ENCODE measurements at places on chromosomes 5 and 9.

DNA sequence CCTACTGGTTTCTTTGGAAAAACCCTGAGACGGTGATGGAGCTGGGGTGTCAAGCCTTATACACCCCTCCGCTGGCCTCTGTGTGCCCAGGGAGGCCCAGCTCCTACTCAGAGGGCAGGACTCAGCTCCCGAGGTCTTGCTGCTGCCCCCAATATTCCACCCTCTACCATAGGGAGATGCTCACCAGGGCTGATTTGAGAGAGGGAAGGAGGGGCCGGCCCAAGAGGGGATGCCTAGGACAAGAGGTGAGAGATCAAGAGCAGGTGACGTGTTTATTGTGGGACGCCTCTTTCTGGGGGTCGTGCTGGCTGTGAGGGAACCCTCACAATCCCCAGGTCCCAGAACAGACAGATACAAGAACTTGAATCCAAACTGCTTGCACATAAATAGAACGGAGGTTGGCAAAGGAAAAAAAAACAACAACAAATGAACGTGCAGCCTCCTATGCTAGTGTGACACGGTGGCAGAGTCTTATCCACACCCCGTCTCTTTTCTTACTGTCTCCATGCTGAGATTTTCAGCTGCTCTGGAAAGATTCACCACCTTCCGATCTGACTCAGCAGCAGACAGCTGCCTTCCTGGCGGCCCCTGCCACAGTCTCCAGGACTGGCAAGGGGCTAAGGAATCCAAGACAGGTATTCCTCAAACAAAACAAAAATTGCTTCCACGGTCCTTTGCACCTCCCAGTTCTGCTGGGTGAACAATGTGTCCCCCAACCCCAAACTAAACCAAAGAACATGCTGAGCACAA lies 22.3 kb downstream of the FABP6 start:
- DNase-seq: no peak

DNA sequence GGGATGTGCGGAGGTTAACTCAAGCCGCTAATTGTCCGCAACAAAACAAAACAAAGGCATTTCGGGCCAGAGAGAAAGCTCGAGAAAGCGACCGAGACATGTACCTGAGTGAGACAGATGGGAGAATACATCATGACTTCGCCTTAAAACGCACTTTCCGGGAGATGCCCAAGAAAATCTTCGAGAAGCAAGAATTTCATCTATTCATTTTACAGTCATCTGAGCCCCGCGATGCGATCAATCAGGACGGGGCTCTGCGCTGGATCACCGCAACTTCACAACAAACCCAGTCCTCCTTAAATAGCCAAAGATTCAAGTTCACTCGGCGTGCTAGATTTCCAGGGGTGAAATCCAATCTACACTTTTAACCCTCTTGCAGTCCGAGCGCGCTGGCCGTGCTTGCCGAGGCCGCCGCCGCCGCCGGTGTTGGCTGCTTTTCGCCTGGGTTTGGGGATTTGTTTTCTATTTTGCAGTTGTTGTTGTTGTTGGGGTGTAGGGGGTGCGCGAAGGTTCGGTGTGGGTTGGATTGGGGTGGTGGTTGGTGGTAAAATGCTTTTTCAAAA lies 482 bp downstream of the NFIB start:
- DNase-seq: peak; percentile 48

DNA sequence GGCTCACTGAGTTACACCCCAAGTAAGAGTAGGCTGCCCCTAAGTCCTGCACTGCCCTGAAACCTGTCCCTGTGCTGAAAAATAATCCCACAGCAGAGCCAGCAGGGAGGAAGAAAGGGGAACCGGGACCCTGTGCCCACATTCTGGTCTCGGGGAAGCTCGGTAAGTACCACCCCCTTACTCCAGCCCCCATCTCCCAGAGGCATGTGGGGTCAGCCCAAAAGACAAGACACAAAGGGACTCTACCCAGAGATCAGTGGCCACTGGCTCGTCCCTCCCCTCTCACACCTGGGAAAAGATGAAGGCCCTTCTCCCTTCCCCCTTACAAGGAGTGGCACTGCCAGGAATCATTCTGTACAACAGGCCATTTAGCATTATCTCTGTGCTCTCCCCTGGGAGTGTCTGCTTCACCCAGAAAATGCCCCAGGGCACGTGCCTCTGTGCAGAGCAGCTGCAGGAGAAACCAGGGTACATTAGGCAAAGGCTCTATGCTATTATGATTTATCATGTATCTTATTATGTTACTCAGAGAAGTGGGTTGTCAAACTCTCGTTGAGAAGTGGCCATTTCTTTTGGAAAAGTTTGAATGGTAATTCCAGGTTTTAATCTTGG lies 71.3 kb downstream of the NDFIP1 start:
- DNase-seq: no peak

- DNase-seq: peak; percentile 70
These were observed 19.5 kb downstream of the TTC33 start for GRCh38 chr5:40736103-40736875.

DNA sequence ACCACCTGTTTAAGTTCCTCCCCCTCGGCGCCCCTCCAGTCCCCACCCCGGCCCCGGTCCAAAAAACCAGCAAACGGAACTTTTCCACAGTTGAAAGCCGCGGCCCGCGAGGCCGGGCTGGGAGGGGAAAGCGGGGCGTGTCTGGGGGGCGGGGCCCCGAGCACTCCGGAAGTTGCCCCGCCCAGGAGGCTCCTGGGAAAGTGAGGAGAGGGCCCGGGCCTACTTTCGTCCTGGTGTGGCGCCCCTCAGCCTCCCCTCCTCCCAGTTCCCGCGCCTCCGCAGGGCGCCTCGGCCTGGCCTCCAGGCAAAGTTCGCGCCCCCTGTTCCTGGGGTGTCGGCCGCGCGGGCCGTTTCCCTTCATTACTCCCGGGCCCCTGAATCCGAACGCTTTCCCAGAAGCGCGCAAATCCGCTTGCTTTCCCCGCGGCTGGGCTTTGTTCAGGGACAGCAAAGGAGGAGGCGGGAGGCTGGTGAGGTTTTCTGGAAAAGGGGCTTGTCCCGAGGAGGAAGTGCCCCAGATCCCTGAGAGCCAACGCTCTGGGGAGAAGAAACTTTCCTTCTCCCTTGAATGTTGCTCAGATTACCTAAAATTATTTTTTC lies 4.5 kb upstream of the DMRT3 start:
- no peak for DNase-seq

DNA sequence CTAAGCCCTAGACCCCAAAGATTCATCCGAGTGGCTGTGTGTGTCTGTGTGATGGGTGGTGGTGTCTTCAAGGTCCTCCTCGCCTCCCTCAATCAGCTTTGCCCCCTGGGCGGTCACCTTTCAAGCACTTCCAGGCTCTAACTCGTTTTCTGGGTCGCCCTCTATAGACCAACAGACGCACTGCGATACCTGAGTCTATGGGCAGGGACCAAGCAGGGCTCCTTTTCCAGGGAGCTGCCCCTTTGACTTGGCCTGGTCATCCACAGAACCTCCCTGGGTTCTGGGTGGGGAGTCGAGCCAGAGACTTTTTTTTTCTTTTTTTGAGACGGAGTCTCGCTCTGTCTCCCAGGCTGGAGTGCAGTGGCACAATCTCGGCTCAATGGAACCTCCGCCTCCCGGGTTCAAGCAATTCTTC lies 1.1 kb downstream of the SLC27A4 start:
- peak; percentile 77 for DNase-seq

GRCh38 chr9:132663117-132663516 lies 6.7 kb downstream of the DDX31 start:
- no peak for DNase-seq

DNA sequence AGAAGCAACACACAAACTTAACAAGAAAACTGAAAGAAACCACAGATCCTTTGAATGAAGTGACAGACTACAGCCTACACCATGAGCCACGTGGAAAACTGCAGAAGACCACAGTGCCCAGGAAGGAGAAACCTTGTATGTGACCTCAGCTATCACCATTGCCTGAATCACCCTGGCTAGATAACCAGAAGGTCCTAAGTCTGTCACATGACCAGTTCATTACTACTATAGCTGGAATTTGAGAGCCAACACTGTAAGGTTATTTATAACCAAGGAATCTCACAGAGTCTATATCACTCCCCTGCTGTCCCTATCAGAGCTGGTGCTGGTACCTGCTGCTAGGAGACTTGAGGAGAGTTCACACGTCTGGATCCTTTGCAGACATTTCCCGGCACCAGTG lies 90.3 kb upstream of the FBXL17 start:
- no peak for DNase-seq

DNA sequence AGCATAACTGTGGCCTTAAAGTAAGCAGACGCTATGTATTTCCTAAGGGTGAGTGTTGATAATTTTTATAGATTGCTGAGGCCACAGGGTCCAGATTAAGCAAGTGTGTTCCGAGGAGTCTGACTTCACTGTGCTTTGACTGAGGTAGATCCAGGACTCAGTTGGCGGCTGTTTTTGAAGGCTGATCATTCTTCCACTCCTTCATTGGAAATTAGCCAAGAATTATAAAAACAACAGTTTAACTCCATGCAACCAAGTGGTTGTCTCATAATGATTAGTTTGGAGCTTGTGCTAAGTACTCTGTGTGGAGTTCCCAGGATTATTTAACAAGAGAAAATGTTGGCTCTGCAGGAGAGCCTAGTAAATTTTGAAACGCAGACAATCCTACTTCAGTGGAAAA lies 19.1 kb downstream of the IQGAP2 start:
- DNase-seq: no peak

- peak; percentile 75 for DNase-seq
These were observed 548.9 kb downstream of the BNC2 start for GRCh38 chr9:16321461-16322119.

DNA sequence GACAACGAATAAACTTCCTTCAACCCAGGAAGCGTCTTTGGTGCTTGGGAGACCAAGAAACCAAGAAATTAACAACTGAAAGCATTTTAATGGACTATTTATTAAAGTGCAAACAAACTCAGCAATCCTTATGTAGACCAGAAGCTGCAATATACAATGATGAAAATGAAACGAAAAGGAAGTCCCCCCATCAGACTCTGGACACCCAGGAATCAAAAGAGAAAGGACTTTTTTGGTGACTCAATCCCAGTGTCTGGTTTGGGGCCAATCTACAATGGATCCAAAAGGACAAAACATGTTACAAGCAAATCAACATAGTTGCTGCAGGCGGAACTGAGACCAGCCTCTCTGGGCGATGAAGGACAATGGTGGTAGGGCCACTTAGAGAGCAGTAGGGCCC lies 39.5 kb downstream of the C9orf152 start:
- DNase-seq: no peak

GRCh38 chr5:124921694-124922093 lies 175.3 kb upstream of the ZNF608 start:
- DNase-seq: no peak

DNA sequence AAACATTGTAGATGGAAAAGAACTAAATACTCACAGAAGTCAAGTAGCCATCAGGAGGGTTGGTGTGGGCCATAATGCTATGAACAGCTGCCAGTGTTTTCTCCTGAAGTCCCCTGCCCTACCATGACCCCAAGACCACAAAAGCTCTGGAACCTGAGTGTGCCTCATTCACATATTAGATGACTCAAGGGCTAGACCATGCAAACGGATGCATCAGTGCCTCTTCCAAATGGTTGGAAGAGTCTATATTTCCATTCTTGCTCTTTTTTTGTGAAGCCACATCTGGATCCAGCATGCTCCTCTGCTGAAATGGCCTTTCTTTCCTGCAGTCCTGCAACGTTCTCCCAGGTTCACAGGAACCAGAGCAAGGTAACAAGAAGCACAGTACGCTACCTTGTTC lies 136.6 kb upstream of the EPB41L4A start:
- no peak for DNase-seq

DNA sequence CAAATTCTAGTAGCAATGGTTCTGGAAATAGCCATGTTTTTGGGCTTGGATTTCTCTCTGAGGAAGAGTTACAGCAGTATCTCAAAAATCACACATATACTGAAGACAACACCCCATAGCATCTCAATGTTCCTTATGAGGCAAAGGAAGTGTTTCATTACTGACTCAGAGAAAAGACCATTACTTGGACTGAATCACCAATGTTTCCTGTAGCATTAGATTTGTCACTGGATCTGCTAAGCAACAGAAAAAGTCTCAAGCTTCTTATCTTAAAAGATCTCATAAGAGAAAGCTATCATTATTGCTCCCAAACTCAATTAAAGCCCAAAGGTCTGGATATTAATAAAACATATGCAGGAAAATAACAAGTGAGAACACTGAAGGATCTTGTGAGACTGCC lies 272.4 kb downstream of the ADAMTS6 start:
- DNase-seq: peak; percentile 71

DNA sequence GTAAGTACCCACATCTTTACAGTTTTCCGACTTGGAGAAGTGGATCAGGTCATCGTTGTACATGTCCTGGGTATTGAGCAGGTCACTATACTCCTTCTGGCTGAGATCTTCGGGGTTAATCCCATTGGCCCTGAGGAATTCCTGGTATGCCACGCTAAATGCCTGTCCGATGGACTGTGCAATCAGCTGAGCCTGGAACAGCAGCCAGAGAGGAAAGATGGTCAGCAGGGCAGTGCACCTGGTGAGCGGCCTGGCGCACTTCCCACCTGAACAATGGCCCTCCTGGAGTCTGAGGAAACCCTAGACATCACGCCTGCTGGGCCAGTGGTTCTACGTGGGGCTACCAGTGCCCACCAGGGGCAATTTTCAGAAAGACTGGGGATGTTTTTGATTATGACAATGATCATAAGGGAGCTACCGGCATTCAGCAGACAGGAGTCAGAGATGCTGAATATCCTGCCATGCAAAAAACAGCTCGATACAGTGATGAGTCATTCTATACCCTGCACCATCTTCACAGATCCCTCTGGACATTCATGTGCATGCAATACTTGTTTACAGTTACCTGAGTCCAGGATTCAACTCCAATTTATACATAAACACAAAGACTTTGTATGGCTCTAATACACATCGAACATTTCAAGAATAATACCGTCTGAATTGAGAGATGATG lies 127.2 kb downstream of the ENTREP1 start:
- DNase-seq: no peak

DNA sequence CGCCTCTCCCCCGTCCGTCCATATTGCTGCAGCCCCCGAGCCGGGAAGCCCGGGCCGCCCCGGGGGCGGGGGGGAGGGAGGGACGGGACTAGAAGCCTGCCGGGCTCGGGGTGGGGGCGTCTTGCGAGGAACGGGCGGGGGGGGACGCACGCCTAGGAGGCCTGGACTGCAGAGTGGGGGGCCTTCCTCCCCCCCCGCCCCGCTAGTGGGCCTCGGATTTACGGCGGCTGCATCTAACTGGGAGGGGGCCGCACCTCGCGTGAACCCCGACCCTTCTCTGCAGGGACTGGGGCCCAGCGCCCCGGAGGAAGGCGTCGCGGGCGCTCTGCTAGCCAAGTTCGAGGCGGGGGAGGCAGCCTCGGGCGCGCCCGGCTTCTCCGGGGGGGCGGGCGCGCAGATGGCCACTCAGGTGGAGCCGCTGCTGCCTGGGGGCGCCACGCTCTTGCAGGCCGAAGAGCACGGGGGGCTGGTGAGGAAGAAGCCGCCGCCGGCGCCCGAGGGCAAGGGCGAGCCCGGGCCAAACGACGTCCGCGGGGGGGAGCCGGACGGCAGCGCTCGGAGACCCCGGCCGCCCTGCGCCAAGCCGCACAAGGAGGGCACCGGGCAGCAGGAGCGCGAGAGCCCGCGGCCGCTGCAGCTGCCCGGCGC lies at the start of gene LARP1:
Gene LARP1, plus strand, starts transcription at position 17 of the 648 bp plus-strand sequence. Its CDS starts 381 bp downstream, at position 398.
- DNase-seq: peak; percentile 17

DNA sequence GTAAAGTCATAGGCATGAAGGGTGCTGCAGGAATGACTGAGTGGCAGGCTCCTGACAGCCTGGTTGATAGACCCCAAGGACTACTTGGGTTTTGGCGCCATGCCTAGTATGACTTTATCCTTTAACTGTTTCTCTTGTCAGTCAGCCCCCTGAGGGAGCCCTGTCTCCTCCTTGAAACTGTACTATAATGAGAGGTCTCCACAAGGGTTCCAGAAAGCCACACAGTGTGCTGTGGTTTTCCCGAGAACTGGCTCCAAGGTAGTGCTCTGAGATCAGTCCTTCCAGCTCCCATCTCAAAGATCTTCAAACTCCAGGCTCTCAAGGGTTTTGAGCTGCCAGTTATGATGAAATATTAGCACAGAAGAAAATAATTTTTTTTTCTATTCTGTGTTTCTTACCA lies 26.7 kb upstream of the TNC start:
- no peak for DNase-seq

All from cardiac fibroblast (primary cell).